T-helper 9 cell (primary cell): ENCODE measurements at places on chromosomes 16 and 17.

- DNase-seq, result no peak
These were observed 33.3 kb downstream of the CMTM3 start for GRCh38 chr16:66637806-66638205.

DNA sequence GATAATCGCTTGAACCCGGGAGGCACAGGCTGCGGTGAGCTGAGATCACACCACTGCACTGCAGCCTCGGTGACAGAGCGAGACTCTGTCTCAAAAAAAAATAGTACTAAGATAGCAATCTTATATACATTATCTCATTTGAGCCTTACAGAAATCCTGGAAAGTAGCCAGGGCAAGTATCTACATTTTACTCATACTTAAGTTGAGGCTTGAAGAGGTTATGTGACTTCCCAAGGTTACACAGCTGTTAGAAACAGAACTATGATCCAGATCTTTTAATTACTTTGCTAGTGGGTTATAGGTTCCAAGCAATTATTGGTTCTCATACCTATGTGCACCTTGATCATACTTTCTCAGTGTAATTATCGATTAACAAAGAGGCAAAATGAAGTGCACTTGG is 15.4 kb downstream of the C17orf78 start:
- DNase-seq, result no peak

DNA sequence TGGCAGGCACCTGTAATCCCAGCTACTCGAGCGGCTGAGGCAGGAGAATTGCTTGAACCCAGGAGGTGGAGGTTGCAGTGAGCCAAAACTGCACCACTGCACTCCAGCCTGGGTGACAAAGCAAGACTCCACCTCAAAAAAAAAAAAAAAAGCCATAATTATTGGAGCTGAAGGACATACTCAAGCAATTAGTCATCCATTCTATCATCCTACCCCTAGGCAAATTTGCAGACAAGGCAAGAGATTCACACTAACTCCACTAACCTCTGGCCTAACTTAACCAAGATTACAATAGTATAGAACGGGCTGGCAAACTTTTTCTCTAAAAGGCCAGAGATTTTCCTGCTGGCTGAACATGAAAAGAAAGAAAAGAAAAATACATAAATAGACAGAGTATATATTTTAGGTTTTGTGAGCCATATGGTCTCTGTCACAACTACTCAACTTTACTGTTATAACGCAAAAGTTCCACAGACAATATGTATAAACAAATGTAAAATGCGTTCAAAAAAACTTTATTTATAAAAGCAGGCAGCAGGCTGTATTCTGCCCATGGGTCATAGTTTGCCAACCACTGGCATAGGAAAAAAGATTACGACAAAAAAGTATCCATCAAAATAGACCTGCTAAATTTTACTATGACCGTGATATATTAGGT is 29.7 kb downstream of the BRIP1 start:
- DNase-seq, result no peak

DNA sequence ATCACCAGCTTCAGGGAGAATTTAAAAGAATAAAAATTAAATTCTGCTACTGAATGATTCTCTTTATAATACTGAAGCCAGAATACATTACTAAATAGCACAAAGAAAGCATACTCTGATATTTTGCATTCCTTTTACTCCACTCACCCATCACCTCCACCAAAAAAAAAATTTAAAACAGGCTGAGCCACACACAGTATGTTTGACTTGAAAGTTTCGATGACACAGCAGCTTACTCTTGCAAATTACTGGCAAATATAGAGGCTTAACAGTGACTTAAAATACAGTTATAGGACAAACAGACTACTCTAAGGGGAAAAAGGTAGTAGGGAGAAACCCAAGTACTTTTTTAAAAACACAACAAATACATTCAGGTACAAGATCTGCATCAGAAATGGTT is 39.2 kb downstream of the GPATCH8 start:
- no peak for DNase-seq
